Right renal cortex interstitium (tissue), 3 donors: ENCODE measurements at places on chromosomes 2 and 18. TPM values are rescaled to one million over a fixed set of nuclear protein-coding genes. Genes with fewer than 3 reads are reported as not detected.

DNA sequence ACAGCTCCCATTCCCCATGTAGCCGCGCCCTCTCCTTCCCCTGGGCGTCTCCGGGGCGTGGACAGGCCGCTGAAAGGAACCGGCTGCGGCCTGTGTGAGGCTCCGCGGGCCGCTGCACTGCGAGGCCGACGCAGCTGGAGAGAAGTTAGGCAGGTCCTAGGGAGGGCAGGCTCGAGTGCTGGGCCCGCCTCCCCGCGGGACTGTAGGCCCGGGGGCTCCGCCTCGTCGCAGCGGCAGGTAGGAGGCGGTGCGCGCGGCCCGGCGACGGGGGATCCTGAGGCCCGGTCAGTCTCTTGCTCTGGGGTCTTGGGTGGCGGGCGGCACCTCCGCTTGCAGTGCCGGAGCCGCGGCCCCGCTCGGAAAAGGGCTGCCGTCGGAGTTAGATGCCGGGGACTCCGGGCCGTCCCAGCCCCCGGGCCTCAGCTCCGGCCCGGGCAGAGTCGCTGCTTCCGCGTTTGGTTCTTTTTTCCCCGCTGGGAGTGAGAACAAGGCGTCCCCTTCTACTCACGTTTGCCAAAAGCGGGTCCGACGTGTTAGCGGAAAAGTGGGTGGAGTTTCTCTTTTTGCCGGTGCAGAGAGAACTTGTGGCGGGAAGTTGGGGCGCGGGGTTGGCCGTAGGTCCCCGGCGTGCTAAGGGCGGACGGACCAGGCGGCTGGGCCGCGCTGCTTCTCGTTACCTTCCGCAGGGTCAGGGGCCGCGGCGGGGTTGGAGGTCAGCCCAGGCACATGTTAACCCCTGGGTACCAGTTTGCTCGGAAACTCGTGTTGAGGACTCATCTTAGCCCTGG is at the start of gene VRK2:
TSS of gene VRK2 (plus strand) at position 222 of the 788 bp plus-strand sequence. CDS start 2,026 bp downstream, outside the sequence.
- peak; percentile 83 for DNase-seq

GRCh38 chr2:104766683-104767082 is 87.2 kb upstream of the POU3F3 start:
- no peak for DNase-seq

The SPATA3 gene
- polyA plus RNA-seq, result not detected

GRCh38 chr2:108585436-108585835 is 51.2 kb downstream of the LIMS1 start:
- no peak for DNase-seq

The MAB21L4 gene
- 1.3 TPM for polyA plus RNA-seq

The IAH1 gene
- polyA plus RNA-seq, result 49.5 TPM

The RUFY4 gene
- polyA plus RNA-seq, result 0.24 TPM

DNA sequence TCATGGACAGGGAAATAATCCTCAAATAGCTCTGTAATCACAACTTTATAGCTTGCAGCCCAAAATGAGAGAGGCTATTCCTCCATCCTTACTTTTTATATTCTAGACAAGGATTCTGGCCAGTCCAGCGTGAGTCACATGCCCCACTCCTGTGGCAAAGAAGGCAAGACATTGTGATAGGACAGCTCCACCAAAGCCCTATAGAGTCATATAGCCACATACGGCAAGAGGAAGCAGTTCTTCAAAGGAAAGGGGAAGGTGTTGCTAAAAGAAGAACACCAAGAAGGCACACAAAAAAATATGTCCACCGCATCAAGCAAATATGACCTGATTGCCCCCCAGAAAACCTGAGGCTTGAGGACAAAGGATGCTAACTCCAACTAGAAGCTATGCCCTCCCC is 3.4 kb upstream of the GFPT1 start:
- DNase-seq, result no peak

The PDCD1 gene
- polyA plus RNA-seq, result not detected

The IL18RAP gene
- polyA plus RNA-seq, result 0.29 TPM

DNA sequence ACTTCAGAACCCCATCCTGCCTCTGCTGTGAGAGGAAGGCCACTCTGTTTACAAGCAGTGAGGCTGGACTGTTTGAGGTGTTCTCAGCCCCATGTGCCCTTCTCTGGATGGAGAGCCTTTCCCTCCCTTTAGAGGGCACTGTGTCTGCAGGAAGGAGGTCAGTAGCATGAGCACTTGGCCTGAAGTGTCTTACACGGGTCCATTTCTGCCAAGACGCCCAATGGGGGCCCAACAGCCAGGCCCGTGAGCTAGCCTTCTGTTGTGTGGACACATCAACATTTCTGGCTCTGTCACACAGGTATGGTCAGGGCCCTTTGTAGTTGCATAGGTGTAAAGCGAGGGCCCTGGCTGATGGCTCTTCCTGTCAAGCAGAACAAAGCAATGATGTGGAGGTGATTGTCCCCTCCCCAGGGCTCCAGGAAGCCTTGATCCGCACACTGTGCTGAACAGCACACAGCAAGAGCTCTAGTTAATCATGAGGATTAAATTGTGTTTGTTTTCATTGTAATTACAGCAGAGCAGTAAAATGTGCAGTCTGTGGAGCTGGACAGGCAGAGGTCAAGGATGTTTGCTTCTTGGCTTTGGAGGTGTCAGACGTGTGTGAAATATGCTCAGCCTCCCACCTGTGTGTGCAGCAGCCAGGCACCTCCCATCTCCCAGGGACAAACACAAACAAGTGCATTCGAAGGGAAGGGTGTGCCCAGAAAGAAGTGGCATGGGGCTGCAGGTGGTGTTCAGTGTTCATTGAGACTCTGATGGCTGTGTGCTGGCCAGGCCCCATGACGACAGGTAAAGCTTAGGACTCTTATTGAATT is 132.1 kb downstream of the SH3RF3 start:
- no peak for DNase-seq

- DNase-seq, result no peak
Observed at GRCh38 chr2:230085201-230085600, 16.5 kb upstream of the SLC16A14 start.

DNA sequence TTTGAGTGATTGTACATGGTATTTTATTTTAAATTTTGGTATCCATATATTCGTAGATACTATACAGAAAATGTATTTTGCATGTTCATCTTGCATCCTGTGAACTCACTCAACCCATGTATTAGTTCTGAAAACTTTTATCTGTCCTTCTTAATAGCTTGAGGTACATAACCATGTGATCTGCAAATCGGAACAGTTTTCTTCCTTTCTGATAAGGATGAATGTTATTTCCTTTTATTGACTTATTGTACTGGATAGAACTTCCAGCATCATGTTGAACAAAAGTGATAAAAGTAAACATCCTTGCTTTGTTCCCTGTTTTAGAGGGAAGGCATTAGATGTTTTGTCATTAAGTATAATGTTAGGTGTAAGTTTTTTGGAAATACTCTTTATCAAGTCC is 554.7 kb downstream of the GALR1 start:
- no peak for DNase-seq

DNA sequence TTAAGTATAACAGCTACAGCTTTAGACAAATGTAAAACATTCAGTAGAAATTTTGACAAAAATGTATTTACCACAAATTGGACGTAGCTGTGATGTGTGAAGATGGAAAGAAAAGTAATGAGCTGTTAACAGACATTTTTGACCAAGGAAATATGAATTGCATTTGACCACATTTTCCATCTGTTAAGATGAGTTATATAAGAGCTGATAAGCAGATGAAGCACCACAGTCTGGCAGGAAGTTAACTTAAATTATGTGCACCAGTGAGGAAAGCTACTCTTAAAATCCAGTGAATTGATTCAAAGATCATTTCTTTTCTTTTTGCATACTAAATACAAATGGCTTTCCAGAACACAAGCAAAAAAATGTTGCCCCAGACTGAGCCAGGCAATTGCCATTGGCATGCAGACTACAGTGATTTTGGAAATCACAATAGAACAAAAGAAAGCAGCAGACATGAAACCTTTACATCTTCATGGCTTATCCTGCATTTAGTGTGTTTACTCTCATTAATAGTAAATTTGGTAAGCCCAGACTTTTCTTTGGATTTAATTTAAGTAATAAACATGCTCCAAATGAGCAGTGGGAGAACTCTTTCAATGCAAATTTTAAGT is 493.7 kb downstream of the TMX3 start:
- no peak for DNase-seq

DNA sequence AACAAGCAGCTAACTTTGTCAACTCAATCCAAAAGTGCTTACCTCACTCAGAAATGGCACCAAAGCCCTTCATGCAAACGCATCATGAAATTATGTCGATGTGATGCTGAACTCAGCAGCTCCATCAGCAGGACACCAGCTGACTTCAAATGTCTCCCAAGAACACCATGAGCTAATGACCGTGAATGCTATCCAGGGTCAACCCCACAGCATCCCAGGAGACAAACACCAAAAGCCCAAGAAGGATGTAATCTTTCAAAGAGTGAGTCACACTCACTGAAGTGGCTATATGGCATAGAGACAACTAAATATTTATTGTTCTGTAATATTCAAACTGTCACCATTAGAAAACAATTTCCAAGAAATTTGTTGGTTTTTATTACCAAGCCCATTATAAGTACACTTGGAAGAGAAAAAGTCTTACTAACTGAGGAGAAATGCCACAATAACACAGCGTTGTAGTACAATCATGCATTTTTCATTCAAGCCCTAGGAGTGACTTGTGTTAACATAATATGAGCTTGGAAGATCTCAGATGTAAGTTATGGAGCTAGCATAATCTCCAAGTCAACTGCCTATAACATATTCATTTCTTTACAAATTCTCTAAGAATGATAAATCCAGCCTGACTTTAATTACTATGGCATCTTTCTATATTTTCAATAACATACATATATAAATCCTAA is 165.0 kb upstream of the CCDC68 start:
- no peak for DNase-seq

DNA sequence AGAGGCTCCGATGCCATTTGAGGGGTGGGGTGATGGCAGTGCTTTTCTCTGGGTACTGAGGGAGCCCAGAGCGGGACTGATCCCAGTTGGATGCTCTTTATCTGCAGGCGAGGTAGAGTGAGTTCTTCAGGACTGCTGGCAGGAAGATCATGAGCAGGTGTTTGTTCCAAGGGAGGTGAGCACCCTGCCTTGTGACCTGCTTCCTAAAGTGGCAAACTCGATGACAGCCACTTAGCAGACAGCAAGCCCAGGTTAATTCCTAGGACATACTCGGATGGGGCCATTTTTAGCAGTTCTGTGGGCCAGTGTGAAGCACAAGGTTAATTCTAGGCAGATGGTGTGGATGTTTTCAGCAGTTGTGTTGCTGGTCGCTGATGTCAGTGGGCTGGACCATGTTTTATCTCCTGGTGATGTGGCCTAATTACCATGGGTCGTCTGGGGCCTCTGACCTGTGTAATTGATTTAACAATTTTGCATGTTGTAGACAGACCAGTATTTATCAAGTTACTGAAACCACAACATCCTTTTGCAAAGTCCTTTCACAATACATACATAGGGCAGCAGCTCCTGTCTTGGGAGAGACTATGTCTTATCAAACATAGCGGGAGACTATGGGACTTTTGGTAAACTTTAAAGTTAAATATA is 4.9 kb downstream of the FKBP1B start:
- DNase-seq, result no peak

The CDKL4 gene
- polyA plus RNA-seq, result 0.90 TPM

The ACTR1B gene
- 59.3 TPM for polyA plus RNA-seq

- DNase-seq, result no peak
Observed at GRCh38 chr18:3931542-3932112, 481.7 kb downstream of the TGIF1 start.

- DNase-seq, result no peak
Observed at GRCh38 chr18:21663578-21663977, 41.0 kb downstream of the ABHD3 start.

DNA sequence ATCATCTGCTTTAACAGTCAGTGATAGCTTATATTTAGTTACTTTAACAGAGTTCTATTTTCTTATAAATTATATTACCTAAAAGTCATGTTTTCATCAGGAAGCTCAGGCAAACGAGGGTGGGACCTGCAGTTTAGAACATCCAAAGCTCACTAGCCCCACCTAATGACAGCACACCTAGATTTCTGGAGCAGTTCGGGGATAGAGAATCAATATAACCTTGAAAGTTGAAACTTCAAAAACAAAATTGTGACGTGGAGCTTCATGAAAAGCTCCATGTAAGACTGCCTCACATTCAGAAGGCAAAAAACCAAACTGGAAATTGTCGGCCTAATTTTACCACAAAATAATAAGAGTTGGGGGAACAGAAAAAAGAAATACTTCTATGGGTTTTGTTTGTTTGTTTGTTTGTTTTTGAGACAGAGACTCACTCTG is 185.9 kb upstream of the CCDC150 start:
- no peak for DNase-seq

GRCh38 chr18:25283781-25284180 is 68.2 kb downstream of the ZNF521 start:
- no peak for DNase-seq

DNA sequence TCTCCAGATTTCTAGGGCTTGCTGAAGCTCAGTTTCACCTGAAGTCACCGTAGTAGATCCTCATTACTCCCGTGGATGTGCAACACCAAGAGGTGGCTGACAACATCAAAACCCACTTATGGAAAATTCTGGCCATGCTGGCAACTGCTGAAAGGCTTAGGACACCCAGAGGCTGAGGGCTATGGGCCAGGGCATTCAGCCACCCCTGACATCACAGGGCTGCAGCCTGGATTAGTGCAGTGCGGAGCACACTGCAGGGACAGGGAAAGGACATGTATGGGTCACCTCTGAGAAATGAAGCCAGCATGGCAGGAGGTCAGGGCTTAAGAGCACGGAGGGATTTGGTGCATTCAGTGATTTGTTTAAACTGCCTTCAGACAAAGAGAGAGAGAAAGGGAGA is 300.6 kb downstream of the TDRD15 start:
- DNase-seq, result no peak

The CDK5R2 gene
- not detected for polyA plus RNA-seq

DNA sequence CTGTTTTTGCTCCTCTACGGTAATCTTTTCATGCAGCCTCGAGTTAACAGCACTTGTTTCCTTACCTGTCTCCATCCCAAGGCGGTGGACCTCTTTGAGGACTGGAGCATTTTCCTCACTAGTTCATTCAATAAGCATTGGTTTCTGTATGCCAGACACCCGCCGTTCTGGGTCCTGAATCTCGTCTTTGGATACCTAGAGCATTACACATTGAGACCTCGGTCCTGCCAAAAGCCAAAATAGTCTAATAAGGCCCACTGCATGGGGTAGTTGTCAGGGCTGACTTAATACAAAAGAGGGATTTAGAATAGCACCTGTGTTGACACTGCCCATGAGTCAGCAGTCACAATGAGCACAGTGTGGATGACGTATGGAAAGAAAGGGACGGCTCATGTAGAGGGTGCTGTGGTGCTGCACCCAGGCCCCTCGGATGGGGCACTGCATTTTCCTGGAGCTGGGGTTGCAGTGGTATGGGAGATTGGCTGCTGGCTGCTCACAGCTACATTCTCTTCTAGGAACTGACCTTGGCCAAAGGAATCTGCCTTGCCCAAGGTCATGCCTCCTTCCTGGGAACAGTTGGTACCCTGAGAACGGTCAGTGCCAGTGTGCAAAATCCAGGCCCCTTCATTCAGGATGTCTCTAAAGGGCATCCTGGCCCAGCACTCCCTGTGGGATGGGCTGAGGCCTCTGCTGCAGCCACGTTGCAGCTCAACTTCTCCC is 126.9 kb upstream of the NCK2 start:
- DNase-seq, result no peak

DNA sequence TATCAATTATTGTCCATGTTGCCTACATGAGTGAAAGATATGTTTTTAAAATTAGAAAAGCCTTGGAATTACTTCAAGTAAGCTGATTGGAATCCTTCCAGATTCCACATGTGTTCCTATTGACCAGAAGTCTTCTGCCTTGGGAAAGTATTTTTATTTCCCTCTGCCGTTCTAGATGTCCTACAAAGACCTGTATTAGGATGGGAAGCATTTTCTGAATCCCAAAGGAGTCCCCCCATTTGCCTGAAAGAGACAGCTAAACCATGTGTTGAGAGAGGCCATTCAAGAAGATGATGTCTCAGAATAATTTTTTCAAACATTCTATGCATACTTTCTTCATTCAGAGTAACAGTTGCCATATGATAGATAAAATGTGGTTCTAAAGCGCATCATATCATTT is 19.0 kb upstream of the MYO1B start:
- DNase-seq, result no peak
